H4 (cell line): ENCODE measurements at places on chromosomes 3 and 15.

DNA sequence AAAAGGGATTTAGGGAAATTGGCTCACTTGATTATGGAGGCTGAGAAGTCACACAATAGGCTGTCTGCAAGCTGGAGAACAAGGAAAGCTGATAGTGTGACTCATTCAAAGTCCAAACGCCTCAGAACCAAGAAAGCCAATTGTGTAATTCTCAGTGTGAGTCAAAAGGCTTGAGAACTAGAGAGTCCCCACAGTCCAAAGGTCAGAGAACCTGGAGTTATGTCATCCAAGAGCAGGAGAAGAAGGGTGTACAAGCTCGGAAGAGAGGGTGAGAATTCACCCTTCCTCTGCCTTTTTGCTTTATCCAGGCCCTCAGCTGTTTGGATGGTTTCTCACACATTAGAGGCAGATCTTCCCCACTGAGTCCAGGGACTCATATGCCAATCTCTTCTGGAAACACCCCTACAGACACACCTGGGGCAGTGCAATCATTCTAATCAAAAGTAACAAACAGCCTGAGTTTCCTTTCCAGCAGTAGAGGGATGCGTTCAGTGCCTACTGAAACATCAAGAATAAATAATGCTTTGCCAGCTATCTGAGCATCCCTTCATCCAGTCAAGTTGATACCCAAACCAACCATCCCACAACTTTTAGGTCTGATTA lies 271.5 kb downstream of the SATB1 start:
- peak; percentile 1 for DNase-seq

- DNase-seq, result no peak
These were observed 42.1 kb upstream of the SLC6A6 start for GRCh38 chr3:14360123-14360881.

DNA sequence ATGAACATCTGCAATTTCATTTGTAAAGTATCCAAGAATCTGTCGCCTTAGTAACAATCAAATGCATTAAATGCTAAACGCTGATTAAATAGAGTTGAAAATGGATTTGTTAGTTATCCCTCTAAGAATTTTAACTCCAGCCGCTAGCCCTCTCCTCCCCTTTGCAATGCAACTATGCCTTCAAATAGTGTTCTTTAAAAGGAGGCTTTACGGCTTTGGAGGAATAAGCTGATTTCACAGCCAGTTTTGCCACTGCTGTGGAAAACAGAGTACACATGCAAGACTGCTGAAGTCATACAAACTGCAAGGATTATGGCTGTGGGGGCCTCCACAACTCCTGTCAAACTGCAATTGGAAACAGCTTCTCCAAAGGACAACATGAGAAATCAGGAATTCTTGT lies 89.2 kb downstream of the CERS3 start:
- DNase-seq, result no peak

DNA sequence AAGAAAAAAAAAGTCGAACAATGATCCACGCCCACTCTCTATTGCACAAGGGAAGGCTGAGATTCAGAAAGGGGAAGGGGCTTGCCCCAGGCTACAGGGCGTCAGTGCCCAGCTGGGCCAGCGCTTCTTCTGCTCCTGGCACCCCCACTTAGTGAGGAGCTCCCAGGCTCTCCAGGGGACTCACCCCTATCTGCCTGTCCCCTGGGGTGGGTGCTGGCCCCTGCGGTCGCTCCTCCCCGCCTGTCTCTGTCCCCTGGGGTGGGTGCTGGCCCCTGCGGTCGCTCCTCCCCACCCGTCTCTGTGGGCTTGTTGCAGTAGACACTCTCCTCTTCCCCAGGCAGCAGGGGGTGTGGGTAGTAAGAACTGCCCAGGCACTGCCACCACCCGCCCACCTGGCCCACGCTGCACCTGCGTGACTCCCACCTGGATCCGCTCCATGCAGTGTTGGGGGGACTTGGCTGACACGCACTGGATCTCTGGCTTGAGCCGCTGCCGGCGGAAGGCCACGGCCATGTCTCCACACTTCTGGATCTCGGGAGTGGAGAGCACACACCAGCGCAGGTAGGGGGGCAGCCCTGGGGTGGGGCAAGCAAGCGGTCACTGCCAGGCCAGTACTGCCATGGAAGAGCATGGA lies 14.6 kb downstream of the MELTF start:
- no peak for DNase-seq
